DMS153 (cell line): ENCODE measurements at places on chromosomes 11 and 22.

- no peak for DNase-seq
Observed at GRCh38 chr11:124519850-124520549, 23.5 kb downstream of the OR8B12 start.

DNA sequence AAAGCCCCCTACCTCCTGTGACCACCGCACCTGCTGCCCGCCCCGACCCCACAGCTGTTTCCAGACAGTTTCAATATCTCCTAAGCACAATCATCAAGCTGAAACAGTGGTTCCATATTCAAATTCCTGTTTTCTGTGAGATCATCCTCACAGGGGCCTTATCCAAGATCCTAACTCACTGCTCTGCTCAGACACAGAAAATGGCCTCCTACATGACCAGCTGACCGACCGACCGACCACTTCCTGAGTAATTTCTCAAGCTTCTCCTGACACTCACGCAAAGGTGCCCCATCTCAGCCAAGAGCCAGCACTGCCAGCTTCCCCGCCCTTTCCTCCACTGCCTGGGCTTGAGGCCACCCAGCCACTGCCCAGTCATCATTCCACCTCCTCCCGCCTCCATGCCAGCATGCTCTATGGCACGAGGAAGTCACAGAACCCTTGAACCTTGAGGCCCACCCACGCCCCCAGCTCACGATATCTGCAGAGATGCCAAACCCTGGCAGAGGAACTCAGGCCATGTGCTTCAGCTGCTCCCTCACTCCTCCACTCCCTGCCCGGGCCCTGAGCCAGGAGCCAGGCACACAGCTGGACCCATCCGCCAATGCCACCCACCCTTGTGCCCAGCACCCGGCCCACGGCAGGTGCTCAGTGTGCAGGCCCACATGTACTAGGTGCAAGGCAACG is 14.0 kb downstream of the KIAA0930 start:
- peak; percentile 14 for DNase-seq

- no peak for DNase-seq
Observed at GRCh38 chr11:115869131-115869530, 364.9 kb upstream of the CADM1 start.

DNA sequence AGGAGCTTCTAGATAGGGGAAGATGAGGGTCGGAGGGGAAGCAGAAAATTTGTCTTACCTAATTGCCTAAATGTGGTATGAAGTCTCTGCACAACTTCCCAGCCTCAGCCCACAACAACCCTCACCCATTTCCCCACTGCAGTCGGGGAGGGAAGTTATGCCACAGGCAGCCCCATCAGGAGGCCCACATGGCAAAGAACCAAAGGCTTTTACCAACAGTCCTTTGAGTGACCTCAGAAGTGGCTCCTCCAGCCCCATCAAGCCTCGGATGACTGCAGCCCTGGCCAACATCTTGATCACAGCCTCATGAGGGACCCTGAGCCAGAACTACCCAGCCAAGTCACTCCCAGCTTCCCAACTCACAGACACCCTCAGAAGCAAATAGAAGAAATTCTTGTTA is 54.8 kb downstream of the CHST1 start:
- no peak for DNase-seq

- no peak for DNase-seq
Observed at GRCh38 chr11:72305077-72305476, 61.1 kb upstream of the PHOX2A start.

DNA sequence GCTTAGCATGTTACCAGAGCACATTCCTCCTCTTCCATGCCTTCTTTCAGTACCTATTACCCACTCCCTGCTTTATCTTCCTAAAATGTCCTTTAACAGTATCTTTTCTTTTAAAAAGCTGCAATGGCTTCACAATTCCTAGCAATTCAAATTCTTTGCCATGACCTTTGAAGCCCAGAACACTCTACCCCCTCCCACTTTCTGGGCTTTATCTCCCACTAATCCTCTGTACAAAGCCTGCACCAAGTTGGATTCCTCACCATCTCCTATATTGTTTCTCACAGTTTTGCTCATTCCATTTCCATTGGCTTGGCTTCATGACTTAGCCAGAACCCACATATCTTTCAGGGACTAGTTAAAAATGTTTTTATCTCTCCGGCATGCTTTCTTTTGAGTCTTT is 80.9 kb downstream of the FAM76B start:
- no peak for DNase-seq

GRCh38 chr11:2374456-2375201 is 2.5 kb upstream of the CD81 start:
- DNase-seq = no peak

DNA sequence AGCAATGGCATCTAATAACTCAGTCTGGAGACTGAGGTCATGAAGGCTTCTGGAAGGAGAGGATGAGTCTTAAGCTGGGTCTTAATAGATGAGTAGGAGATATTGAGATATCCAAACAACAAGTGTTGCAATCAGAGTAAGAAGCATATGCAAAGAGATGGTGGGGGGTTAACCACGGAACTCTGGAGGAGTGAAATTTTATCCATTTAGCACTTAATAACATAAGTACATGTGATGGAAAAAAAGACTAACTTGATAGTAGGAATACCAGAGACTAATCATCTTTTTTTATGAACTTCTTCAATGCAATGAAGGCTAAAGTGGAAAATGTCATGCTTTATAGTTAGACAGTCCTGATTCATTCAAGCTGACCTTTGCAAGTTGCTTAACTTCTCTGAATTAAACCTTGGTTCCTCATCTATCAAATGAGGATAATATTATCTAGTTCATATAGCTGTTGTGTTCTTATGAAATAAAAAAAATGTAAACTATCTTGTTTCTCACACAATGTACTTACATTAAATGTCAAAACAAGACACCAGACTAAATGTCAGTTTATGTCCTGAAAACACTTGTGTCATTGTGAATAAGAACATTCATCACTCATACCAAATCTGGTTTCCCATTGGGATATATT is 403.1 kb upstream of the CCDC90B start:
- no peak for DNase-seq

DNA sequence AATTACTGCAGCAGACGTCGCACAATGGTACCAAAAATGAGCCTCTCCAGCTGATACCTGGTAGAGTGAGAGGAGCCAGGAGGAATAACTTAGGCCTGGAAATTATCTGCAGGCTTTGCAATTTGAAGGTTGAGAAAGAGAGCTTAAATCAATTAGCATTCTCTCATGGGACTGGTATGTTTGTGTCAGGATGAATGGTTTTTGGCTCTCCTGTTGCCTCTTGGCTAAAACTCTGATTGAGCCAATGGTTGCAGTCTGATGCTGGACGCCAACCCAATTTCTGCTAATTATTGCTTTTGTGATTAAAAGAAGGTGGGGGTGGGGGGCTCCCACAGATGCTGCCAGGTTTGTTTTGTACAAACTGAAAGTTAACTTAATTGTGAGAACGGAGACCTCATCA is 12.5 kb upstream of the NELL1 start:
- DNase-seq = no peak

- DNase-seq = no peak
Observed at GRCh38 chr22:27205492-27206373, 548.3 kb downstream of the MIAT start.

DNA sequence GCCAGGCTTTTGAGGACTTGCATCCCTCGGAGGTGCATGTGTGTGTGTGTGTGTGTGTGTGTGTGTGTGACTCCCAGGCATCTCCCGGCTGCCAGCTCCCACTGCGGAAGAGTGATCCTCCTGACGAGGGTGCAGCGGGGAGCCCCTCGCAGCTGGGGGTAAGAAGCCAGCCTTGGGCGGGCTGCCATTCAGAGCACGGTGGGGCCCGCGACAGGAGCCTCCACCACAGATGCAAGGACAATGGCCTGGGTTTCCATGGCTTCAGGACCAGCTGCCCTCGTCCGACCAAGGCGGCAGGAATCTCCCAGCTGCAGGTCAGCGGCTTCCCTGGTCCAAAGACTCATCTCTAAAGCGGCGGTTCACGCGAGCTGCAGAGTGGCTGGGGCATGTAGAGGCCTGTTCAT is 908.5 kb downstream of the BRD1 start:
- peak; percentile 87 for DNase-seq

GRCh38 chr22:41654322-41654721 is 33.2 kb downstream of the XRCC6 start:
- DNase-seq = no peak

- DNase-seq = no peak
Observed at GRCh38 chr11:94469416-94469815, 24.2 kb downstream of the MRE11 start.

- no peak for DNase-seq
Observed at GRCh38 chr11:60978546-60979380, 7.3 kb downstream of the CD6 start.
